ENCODE measurements at places on chromosomes 1 and 21.

DNA sequence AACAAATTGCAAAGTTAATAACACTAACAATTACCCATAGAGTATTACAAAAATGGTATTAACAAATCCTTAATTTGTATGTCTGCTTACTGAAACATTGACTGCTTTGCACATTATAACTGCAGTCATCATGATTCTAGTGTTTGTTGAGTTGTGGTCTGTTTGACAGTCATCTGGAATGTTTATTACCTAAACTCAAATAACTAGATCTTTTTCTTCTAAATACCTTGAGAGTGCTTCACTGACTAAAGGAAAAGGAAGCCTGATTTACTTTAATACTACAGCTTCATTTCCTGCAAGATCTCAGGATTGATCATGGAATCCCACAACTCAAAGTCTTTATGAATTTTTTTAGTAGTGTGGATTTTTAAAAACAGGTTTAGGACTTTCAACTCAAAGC lies 70.0 kb downstream of the HMCN1 start:
- DNase-seq: no peak

DNA sequence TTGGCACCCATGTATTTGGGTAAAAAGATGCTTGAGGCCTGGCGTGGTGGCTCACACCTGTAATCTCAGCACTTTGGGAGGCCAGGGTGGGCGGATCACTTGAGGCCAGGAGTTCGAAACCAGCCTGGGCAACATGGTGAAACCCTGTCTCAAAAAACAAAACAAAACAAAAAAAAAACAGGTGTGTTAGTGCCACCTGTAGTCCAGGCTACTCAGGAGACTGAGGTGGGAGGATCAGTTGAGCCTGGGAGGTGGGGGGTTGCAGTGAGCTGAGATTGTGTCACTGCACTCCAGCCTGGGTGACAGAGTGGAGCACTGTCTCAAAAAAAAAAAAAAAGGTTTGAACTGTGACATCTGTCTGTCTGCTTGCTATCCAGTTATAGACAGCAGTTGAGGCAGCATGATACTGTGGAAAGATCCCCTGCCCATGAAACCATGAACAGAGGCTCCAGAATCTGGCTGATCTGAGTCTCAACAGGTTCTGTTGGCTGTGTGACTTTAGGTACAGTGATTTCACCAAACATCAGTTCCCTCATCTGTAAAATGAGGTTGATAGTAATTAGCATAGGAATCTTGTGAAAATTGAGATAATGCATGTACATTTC lies 5.7 kb downstream of the DYRK1A start:
- no peak for DNase-seq

DNA sequence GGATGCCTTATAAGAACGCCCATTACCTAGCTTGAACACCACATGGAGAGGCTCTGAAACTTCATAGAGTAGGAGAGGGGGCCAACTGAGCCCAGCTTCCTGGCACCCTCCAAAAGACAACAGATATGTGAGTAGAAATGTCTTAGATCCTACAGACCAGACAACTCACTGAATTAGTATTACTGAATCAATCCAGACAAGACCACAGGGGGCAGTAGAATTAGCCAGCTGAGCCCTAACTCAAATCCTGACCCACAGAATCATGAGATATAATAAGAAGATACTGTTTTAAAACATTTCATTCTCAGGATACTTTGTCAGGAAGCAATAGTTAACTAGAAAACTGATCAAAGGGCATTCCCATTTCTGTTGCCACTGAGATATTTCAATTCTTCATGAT lies 45.8 kb upstream of the C1orf21 start:
- no peak for DNase-seq

- no peak for DNase-seq
Measured at GRCh38 chr1:12629985-12630760, 12.2 kb upstream of the DHRS3 start.

GRCh38 chr1:236018885-236019453 lies 45.9 kb downstream of the NID1 start:
- DNase-seq: no peak

GRCh38 chr1:26970810-26971209 lies 10.5 kb upstream of the KDF1 start:
- DNase-seq: no peak

DNA sequence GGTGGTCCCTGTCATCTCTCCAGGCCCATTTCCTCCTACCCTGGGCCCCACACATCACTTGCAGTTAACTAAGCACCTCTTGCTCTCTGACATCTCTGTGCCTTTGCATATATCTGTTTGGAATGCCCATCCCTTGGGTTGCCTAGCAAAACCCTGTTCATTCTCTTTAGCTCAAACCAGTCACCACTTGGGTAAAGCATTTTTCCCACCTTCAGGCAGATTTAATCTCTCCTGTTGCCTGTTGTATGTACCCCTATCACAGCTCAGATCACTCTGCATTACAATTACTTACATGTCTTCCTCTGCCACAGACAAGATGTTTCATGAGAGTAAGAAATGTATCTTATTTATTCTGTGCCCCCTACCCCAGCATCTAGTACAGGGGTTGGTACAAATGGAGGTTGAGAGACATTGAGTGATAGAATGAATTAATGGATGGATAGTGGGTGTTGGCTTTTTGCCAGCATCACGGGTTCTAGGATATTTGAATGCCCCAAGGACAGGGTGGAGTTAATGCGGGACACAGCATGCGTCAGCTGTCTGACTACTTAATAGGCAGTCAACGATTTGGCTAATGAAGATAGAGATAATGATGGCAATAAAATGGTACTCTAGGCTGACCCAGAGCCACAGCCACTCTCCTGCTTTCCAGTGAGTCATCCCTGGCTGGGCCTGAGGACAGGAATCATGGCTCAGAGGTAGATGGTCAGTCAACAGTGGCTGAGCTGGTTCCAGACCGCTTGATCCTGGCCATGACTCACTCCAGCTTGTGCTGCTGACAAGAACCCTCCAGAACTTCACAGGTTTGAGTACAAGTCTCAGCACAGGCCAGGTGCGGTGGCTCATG lies 6.5 kb downstream of the NR0B2 start:
- DNase-seq: no peak

- DNase-seq: no peak
Measured at GRCh38 chr1:18731148-18731547, 100.5 kb downstream of the PAX7 start.

GRCh38 chr1:46223472-46223943 lies 20.4 kb downstream of the LURAP1 start:
- DNase-seq: peak; percentile 66

DNA sequence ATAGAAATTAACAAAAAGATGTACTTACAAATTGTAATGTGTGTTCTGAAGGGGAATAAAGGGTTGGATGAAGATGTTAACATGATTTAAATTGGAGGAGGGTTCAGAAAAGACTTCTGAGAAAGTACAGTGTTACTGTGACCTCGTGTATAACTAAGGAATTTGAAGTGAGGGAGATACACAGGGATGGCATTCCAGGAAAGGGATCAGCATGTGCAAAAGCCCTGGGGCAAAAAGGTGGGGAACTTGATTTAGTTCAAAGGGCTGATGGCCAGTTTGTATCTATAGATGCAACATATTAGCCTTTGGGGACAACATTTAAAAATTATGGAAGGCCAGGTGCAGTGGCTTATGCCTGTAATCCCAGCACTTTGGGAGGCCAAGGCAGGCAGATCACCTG lies 33.3 kb upstream of the DEGS1 start:
- DNase-seq: no peak

GRCh38 chr1:21814981-21815582 lies 3.0 kb downstream of the LDLRAD2 start:
- DNase-seq: no peak

DNA sequence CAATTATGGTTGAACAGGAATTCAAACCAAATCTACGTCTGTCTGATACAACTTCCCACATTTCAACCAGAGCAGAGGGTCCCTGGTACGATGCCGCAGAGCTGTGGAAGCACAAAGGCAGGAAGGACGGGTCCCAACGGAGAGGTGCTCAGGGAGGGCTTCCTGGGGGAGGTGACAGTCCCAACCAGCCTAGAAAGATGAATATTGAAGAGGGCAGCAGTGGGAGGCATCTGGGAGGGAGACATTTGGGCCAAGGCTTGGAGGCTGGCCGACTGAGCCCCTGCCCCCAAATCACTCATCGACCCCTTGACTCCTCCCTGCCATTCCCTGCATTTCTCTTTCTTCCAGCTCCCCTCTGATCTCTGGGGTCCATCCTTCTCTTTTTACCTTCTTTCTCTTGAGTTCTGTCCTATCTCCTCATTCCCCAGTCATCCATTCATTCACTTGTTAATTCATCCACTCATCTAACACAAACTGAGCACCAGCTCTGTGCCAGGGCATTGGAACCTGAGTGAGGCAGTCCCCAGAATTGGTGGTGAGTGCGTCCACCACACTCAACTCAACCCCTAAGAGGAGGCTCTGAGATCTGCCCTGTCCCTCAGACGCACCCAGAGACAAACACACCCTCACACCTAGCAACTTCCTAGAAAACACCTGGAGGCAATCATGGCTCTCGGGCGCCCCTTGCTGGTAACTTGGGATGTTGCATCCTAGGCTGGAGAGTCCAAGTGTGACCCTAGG lies 13.2 kb upstream of the CELA3B start:
- no peak for DNase-seq

- no peak for DNase-seq
Measured at GRCh38 chr1:66840929-66841328, 39.9 kb upstream of the INSL5 start.

DNA sequence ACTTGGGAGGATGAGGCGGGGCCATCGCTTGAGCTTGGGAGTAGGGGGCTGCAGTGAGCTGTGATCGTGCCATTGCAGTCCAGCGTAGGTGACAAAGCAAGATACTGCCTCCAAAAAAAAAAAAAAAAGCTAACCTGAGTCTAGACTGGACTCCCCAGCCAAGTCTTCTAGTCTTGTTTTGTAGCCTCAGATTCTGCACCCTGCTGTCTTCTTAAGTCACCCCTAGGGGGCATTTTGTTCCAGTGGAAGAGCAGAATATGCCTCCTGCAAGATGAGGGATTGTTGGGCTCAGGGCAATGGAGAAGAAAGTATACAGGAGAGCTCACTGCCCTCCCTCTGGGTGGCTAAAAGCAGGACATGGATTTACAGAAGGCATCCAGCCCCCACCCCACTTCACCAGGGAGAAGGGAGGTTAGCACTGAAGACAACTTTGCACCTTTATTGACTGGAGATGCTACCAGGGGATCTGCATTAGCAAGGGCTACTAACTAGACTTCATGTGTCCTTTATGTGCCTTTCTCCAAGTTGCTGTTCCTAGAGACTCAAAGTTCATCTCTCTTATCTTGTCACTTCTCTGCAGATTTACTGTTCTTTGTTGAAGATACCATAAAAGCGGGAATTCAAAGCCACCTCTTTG lies 15.3 kb upstream of the RNF187 start:
- no peak for DNase-seq

DNA sequence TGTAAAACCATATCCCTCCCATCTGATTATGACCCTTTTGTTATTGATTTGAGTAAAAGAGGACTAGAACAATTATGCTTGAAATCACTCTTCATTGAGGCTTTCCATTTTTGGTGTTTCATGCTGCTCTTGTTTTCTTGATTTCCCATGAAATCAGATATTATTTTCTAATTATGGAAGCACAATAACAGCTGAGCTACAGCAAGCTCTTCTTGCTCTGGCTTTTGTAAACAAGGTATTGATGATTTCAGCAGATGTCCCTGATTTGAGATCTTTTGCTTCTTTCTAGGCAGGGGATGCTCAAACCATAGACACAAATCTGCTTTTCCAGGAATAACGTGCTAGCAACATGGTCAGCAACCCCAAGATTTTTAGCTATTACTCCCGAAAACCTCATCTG lies 607.8 kb downstream of the NCAM2 start:
- no peak for DNase-seq

DNA sequence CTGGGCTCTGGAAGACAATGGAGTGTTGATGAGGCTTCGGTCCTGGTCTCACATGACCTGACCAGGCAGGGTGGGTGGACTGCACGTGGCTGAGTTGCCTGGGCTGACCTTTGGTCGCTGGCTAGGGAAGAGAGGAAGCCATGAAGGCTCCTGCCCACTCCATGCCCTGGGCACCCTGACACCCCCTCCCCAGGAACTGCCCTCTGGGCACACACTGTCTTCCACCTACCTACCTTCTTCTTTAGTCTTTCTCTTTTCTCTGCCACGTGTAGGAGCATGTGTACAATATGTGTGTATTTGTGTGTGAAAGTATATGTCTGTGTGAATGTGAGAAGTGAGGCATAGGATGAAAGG lies 15.1 kb downstream of the POU3F1 start:
- no peak for DNase-seq

DNA sequence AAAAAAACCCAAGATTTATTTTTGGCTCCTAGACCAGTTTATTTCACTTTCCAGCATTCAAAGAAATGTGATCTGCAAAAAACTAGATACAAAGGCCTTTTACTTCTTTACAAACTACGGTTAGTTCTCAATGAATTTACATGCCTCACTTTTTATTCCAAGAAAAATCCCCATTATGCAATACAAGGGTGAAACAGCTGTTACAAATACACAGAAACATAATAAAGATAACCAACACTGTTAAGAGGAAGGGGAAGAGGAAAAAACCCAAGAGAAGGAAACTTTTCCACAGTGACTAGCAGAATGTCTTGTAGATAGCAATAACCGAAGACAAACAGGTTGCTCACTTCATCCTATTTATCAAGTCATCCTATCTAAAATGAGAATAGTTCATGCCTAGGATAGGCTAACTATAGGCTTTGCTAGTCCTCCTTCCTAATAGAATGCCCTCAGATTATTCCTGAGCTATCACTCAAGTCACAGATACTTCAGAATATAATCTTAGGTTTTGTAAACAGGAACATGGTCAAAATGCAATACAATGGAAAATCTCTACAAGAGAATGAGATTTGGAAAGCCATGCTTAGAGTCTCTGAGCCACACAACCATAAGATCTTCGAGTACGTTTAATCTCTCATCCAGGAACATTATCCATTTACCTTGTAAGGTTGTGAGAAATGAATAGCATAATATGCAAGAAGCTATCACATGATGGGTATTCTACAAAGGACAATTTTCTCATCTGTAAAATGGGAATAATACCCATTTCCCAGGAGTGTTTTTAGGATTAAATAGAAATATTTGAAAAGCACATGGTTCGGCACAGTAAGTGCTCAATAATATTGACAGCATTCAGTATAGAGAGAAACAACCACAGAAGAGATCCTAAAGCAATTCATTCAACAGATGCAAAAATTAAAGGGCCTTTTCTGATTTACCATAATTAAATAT lies 5.4 kb downstream of the PNRC2 start:
- no peak for DNase-seq

- no peak for DNase-seq
Measured at GRCh38 chr1:163789911-163790310, 468.2 kb downstream of the NUF2 start.

DNA sequence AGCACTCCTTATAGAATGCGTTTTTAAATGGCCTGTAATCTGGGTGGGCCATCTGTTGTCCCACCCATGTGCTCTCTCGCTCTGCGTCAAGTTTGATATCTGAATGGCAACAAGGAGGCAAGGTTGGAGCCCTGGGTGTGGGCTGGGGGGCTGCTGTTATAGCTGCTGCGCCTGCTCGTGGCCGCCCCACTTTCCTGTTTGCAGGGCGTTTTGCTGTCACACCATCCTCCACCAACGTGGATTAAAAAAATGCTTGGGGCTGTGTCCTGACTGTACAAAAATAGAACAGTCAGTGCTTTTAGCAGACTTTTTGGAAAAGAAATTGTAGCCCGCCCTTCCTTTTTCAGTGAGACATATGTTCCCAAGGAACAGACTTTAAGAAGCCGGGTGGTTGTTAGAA lies 25.4 kb downstream of the UMODL1 start:
- no peak for DNase-seq

GRCh38 chr21:36171741-36172331 lies 15.2 kb downstream of the DOP1B start:
- no peak for DNase-seq

All from NCI-H1436 treated with DMSO at 0.1 percent for 48 hours (cell line).